CD4-positive, alpha-beta T cell treated with Interleukin-2 at 100 ng/mL for 4 hours (primary cell): ENCODE measurements at places on chromosomes 12 and 14.
A peak's percentile ranks its signal among the peaks of the same experiment; 100 is the strongest.

DNA sequence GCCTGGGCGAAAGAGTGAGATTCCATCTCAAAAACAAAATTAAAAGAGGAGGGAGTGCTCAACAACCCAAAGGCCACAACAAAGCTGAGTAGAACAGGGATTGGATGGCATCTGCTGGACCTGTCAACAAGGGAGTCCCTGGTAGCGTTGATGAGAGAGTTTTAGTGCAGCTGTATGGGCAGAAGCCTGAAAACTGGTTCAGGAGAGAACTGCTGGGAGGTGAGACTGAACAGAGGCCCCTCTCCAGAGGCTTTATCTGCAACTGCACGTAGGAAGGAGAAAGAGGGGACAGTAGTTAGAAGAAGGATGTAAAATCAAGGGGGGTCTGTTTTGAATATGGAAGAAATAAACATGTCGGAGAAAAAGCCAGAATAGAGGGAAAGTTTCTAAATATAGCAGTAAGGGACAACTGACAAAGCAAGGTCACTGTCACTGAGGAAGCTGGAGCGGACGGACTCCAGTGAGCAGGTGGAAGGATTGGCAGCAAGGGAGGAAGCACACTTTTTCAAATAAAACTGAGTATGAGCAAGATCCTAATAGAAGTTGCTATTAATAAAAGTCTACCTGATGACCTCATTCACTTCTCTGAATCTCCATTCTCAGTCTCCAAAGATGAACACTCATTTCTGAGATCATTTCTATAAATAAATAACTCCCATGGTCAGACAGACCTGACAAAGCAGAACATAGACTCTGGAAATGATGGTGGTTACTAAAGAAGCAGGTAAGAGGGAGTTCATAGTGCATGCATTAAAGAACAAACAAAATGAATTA, 11.8 kb upstream of the ATF1 start:
- no peak for DNase-seq

DNA sequence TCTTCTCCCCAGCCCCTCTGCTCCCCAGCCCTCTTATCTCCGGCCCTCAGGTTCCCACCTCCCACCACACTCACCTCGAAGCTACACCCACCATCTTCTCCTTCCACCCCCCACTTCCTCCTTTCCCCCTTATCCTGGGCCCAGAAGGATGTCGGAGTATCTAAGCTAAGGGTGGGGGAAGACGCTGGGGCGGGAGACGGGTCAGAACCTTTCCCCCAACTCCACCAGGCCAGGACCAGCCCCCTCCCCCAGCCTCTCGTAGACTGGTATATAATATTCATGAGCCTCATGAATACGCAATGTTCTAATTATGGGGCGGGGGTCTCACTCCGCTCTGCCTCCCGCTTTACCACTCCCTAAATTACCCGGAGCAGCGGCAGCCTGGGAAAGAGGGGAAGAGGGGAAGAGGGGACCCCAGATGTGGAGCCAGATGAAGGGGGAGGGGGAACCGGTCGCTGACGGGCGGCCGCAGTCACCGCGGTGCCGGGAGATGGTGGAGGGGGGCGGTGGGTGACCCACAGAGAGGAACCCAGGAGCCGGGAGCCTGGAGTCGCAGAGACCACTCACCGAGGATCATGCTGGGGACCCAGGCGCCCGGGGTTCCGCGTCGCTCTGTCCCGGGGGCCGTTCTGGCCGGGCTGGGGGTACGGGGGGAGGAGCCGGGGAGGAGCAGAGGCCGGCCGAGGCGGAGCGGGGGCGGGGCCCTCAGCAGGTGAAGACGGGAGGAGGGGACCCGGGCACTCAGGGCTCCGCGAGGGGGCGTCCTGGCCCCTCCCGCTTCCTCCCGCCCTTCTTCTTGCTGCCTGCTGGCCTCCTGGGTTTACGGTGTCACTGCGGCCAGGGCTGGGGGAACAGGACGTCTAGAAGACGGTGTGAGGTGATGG, 6.4 kb upstream of the ZNF385A start:
- peak; percentile 61 for DNase-seq

- DNase-seq, result no peak
Measured at GRCh38 chr14:60662982-60663381, 13.7 kb upstream of the SIX1 start.

DNA sequence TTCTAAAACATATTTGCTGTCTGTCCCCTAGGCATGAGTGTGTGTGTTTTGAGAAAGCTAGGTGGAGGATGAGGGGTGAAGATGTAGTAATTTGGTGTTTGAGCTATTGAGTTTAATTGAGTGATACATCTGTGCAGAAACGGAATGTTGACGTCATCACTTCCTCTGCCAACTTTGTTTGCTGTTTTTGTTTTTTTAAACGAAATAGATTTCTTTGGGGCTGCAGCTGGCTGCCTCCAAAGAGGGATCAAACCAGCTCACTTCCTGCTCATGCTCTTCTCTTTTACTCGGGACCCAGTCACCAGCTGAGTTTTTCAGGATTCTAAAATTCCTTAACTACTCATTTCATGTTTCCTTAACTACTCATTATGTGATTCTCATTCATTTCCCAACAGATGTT, 19.5 kb upstream of the CRACR2A start:
- no peak for DNase-seq

GRCh38 chr14:71686677-71687076, 245.6 kb upstream of the RGS6 start:
- no peak for DNase-seq

DNA sequence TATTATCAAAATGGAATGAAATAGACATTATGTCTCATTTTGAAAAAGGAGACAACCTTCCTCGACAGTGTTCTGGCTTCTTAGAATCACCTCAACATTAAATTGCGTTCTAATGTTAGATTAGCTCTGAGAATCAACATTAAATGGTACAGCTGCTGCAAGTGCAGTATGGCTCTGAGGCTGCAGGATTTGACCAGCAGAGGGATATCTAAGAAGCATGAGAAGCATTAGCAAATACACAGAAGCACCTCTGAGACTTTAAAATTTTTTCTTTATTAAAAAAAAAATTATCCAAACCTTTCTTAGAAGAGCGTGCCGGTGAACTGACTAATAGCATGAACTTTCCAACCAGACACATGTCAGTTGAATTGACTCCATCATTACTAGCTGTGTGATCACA, 253.4 kb upstream of the LRIG3 start:
- no peak for DNase-seq

DNA sequence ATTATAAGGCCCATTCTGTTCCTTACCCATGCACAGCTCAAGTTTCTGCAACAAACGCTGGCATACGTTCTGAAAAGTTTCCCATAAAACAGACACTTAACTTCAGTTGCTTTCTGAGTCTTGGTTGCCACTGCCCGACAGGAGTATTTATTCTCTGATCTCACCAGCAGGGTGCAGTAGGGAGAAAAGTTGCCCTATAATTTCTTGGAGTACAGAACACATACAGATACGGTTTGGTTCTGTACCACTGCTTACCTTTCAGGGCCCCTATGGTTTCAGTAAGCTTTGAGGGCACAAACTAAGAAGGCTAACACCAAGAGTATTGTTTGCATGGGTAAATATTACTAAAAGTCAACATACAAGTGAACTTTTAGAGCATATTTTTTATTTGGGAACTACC, 77.9 kb downstream of the SPATA7 start:
- DNase-seq, result no peak

DNA sequence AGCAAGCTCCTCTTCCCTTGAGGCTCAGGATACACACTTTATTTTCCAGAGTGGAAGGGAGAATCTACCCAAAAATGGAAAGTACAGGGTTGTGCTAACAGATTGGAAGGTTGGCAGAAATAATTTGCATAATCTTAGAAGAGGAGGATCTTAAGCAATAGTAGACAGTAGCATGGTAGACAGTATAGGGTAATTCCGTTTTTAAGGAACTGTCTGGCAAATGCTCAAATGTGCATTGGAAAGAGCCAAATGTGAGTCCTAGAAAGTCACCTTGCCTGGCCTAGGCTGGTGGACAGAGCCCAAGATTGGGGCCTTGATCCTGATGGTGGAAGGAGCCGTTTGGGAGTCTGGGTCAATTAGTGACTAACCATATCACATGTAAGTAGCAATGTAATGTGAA, 13.1 kb upstream of the CARMIL3 start:
- no peak for DNase-seq

GRCh38 chr12:50746431-50746830, 17.5 kb upstream of the ATF1 start:
- DNase-seq, result no peak

GRCh38 chr12:109864916-109865315, 15.4 kb downstream of the GLTP start:
- no peak for DNase-seq

- DNase-seq, result no peak
Measured at GRCh38 chr14:63551332-63551731, 8.2 kb upstream of the PPP2R5E start.

DNA sequence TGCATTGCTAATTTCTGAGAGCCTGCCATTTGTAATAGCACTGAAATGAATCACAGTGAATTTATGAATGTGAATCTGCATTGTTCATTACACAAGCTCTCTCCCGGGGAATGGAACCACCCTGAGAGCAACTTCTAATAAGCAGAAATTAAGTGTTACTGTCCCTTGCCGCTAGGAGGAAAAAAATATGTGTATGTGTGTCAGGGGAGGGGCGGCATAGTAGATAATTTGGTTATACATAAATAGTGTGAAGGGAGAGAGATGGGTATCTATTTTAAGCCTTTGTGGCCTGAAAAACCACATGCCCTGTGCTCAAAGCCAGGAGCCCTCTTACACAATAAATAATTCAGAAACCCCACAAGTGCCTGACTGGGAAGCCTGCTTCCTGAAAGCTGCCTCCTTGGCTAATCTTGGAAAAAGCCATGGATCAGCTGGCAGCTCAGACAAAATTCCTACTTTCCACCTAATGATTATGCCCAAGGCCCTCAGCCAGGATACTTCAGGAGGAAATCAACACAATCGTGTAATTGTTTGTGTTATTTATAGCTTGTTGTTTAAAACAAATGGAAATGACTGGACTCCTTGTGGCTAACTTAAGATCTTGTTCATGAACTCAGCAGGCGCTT, 366.2 kb upstream of the KITLG start:
- DNase-seq, result no peak

DNA sequence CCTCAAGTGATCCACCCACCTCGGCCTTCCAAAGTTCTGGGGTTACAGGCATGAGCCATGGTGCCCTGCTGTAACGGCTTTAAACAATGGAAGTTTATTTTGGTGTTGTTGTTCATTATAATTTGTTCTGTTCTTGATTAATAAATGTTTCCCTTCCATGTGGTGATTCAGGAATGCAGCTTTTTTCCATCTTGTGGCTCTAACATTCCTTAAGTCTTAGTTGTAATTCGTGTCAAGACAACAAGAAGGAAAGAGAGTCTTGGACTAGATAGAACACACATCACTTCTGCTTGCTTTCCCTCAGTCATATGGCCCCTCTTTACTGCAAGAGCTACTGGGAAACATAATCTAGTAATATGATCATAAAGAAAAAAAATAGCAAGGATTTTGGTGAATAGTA, 211.6 kb downstream of the SLC6A15 start:
- no peak for DNase-seq

DNA sequence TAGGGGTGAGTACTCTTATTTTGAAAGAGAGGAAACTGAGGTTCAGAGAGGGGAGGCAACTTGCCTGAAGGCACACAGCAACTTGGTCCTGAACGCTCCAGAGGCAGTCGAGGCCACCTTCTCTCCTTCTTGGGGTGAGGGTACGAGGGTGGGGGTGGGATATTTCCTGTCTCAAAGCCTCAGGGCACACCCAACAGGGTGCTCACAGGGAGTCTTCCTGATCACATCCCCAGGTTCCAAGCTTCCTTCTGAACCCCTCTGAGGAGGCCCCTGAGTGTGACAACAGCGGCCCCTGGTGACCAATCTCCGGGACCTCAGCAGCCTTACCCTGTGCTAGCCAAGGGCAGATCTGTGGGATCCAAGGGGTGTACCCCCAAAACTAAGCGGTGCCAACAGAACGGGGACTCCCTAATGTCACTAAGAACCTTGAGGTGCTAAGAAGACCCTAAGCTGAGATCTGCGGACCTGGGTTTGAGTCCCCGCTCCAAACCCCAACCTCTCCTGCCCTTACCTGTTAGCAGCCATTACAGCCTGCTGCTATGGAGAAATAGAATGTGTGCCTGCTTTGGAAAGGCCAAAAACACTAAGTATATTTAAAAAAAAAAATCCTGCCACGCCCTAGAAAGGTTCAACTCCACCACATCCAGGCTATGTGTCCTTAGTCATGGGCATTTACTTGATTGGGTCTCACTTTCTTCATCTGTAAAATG, 57.9 kb downstream of the TRPV4 start:
- DNase-seq, result peak; percentile 64

GRCh38 chr14:70906793-70907175, 475 bp upstream of the PCNX1 start:
- no peak for DNase-seq

- DNase-seq, result no peak
Measured at GRCh38 chr14:90612801-90613200, 203.4 kb downstream of the TTC7B start.

DNA sequence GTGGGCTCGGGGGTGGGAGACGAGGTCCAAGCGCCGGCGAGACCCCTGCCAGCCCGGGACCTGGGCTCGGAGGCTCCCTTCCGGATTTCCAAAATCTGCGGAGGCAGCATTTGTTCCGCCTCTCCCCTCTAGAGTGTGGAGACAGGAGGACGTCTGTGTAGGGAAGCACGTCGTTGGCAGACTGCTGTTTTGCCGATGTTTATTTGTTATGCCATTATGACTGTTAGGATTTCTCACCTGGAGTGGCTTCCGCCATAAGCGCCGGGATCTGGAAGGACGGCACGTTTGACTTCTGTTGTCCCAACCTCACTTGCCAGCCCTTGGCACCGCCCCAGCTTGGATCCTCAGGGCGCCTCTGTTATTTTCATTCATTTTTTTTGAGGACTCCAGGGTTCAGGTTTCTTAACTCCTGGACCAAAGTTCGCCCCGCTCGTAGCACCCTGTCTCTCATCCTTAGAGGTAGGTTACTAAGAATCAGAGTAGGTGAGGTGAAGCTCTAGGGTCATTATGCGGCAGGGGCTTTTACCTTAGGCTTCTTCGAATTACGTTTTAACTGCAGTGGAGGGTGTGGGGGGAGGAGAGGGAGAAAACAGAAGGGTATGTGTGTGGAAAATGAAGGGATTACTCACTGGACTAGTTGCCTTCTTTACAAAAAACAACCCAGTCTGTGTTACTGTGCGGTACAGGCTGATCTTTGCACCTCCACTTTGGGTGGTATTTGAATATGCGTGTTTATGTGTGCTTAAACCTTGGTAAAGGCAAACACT, 547 bp upstream of the PYGL start:
- DNase-seq, result no peak

DNA sequence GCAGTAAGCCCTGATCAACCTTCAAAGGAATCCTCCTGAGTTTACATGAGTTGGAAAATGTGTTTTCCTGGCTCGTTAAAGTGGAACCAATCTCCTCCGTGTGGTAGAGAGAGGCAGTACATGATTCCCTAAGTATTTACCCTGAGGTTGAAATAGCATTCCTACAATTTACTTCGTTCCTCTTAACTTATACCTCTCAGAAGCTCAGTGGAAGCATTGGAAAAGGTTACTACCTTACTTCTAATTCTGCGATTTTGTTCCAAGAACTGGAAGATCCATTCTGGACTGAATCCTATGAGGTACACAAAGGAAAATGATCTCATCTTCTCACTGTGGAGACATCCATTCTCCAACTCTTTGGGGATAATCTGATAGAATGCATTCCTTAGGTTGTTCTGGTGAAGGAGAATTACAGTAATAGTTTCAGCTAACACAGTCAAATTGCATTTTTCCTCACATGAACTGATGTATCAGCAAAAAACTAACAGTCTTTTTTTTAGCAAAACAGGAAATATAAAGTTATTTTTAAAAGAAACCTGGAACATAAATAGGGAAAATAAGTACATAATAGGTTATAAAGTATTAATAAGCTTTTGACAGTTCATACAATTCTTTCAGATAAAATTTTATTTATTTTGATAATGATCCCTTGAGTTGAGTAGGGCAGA, 475.6 kb downstream of the PDZRN4 start:
- no peak for DNase-seq
